ENCODE measurements at places on chromosomes 4 and X.

- no peak for DNase-seq
Measured at GRCh38 chrX:30504309-30504708, 73.3 kb downstream of the TASL start.

- no peak for DNase-seq
Measured at GRCh38 chrX:73127700-73128241, 48.5 kb upstream of the PABPC1L2A start.

GRCh38 chr4:3225936-3226335, 23.0 kb upstream of the MSANTD1 start:
- DNase-seq = no peak

DNA sequence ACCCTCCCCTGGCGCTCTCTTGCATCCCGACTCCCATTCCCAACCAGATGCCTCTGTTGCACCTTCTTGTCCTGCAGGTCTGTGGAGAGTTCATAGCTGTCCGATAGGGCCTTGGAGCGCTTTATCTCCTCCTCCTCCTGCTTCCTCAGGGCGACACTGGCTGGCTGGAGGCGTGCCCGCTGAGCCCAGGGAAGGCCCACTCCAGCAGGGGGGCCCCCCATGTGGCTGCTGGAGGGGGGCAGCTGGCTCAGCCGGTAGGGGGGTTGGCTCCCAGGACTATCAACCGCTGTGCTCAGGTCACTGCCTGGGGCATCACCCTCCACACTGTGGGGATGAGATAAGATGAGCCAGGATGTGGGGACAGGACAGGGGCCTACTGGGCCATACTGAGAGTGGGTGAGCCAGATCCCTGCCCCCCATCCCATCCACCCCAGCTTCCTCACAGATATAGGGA, 25.6 kb downstream of the IQSEC2 start:
- no peak for DNase-seq

DNA sequence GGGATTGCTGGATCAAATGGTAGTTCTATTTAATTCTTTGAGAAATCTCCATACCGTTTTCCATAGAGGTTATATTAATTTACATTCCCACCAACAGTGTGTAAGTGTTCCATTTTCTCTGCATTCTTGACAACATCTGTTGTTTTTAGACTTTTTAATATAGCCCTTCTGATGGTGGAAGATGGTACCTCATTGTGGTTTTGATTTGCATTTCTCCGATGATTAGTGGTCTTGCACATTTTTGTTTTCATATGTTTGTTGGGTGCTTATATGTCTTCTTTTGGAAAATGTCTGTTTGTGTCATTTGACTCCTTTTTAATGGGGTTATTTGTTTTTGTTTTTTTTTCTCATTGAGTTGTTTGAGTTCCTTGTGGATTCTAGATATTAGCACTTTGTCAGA, 75.3 kb upstream of the PUDP start:
- DNase-seq = no peak

GRCh38 chr4:123889507-123889906, 492.9 kb downstream of the SPRY1 start:
- DNase-seq = no peak

DNA sequence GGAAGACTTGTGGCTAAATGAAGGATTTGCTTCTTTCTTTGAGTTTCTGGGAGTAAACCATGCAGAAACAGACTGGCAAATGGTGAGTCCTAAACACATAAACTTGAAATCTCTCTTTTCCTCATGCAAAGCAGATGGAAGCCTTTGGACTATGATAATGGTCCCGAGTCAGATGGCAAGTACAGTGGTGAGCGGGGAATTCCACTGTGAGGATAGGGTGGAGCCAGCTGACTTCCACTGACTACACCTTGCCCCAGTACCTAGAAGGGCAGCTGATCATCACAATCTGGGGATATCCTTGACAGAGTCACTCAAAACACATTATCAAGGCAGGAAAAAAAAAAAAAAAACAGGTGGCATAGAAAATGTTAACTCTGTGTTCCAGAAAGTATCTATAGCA, 34.3 kb downstream of the ENPEP start:
- DNase-seq = no peak

- DNase-seq = no peak
Measured at GRCh38 chrX:74389016-74389722, 32.1 kb upstream of the SLC16A2 start.

DNA sequence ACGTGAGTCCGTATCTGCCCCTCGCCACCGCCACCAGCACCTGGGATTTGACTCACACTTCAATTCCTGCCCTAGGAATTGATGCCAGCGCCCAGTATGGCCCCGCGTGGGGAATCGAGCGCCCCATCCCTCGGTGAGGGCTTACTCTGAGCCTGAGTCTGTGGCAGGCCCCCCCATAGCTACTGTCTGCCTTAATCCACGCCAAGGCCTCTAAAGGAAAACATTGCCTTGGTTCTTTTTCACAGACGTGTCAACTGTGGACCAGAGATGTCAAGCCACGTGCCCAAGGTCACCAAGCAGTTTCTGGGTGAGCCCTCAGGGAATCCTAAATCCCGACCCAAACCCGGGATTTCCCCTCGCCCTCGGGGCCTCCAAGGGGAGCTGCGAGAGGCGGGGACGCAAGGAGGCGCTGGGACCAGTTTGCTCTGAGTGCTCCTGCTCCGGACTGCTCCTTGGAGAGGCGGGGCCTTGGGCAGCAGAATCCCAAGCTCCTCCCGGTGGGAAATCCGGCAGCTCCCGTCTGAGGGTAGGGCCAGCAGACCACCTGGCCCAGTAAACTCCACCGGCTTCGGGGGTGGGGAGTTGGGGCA, 12.9 kb downstream of the MSX1 start:
- no peak for DNase-seq

- DNase-seq = peak; percentile 52
Measured at GRCh38 chr4:147707892-147708672, 23.8 kb upstream of the ARHGAP10 start.

- DNase-seq = no peak
Measured at GRCh38 chrX:41350150-41350975, 16.4 kb downstream of the DDX3X start.

- DNase-seq = no peak
Measured at GRCh38 chr4:53804719-53805118, 213.4 kb upstream of the LNX1 start.

DNA sequence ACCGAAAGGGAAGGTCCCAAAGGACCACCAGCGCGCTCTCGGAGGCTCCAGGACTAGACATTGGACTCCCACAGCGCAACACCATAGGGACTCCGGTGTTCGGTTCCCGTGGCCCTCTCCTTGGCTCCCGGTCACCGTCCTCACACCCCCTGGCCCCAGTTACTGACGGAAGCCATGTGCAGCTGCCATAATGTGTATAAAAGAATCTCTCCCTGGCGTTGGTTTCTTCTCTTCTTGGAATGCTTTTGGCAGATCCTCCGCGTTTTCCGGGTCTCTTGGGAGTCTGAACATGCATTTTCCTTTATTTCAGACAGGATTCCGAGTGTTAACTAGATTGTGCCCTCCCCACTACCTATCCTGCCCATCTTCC, 69.8 kb downstream of the FBXO8 start:
- no peak for DNase-seq

DNA sequence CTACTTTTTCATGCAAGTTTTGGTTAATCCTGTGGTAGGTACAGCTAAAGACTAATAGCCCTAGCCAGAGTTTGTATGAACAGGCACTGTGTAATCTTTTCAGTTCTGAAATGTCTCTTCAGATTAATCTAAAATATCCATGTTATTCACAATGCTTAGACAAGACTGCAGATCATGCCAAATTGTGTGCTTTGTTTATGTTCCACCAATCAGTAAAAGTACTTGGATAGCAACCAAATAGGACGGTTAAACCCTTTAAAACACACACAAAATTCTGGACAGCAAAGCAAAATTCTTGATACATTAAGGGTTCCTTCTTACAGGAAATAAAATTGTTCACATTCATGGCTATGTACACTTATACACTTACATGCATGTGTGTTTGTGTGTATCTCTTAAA, 139.1 kb downstream of the KLHL13 start:
- no peak for DNase-seq

- no peak for DNase-seq
Measured at GRCh38 chr4:69773484-69773883, 13.1 kb upstream of the SULT1B1 start.

GRCh38 chrX:153827016-153827415, 3.3 kb downstream of the PDZD4 start:
- no peak for DNase-seq

GRCh38 chr4:95847908-95848460, 8.1 kb downstream of the PDHA2 start:
- DNase-seq = no peak

- DNase-seq = no peak
Measured at GRCh38 chrX:149007423-149007822, 497.7 kb downstream of the IDS start.

DNA sequence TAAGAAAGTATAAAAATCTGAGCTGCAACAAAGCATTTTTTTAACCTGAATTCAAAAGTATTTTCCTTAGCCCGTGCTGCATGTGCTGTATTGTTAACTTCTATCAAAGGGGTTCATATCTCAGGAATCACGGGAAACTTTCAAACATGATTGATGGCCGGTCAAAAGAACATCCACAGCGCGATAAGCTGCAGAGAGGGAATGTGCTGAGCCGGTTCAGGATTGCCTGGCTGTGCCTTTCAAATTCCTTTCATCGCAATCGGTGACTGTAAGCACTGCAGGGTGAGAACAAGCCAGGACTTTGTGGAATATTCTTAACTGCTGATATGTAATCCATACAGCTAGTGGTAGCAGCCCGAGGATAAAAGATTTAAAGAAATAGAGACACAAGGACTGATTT, 210.9 kb upstream of the NOCT start:
- no peak for DNase-seq

GRCh38 chrX:40646489-40647306, 663 bp downstream of the CXorf38 start:
- peak; percentile 27 for DNase-seq

DNA sequence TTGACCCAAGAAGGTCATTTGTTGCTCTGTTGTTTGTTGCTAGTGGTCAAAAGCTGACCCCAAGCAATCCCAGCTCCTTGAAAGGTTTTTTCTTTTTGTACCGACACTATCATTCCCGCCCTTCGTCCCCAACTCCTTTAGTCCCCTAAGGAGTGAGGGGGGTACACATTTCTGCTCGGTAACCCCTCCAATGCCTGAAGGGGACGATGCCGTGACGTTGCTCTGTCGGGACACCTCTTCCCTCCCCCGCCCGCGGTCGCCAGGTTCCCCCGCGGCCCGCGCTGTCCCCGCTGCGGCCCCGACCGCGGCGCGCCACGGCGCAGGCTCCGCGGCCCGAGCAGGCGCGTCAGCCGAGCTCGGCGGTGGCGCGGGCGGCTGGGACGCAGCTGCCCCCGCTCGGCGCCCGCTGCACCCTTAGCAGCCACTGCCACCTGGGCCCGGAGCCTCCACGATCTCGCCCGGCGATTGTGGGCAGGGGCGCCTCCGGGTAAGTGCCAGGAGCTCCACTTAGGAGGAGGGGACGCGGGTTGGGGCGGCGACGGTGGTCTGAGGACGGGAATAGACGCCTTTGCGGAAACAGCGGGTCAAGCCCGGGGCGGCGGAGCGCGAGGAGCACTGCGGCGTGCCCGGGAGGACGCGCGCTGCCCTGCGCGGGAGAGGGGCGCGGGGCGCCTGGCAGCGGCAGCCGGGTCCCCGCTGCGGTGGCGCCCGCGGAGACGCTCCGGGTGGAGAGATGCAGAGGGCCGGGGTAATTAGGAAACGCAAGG, at the start of gene GLRB:
TSS of gene GLRB (plus strand) at position 340 of the 767 bp plus-strand sequence. CDS start 1,875 bp downstream, outside the sequence.
- DNase-seq = no peak

DNA sequence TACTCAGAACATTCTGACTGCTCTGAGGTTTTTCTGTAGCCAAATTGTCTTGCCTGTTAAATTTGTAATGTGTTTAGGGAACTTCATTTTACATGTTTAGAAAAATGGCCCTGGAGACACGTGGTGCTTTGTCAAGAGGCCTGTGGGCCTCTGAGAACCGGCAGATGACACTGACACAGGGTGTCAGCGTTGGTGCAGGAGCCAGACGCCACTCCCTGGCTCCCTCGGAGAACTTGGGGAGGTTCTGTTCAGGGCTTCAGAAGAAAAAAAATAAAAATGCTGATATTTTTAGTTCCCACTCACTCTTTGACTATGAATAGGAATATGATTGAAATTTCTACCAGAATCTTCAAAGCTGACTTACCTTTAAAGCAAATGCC, 190.9 kb upstream of the GATB start:
- no peak for DNase-seq

Data from activated gamma-delta T cell treated with Interleukin-2 at 50 U/mL for 16 hours (primary cell).